Glomerular endothelial cell (primary cell): ENCODE measurements at places on chromosomes 13 and 19. TPM values are rescaled to one million over a fixed set of nuclear protein-coding genes. Genes with fewer than 3 reads are reported as not detected.

Gene MEX3D
- 88.8 and 130 TPM in 2 replicates for total RNA-seq

Gene CABP5
- not detected in 2 replicates for total RNA-seq

Gene ZNF560
- total RNA-seq = 0.15 and 0.23 TPM in 2 replicates

Gene TBXA2R
- total RNA-seq = 1.9 and 2.7 TPM in 2 replicates

Gene TEAD2
- 55.2 and 58.0 TPM in 2 replicates for total RNA-seq

GRCh38 chr19:35041548-35042055 lies at the start of gene HPN:
HPN (plus strand) TSS chr19:35041721; CDS start chr19:35042507, 786 bp downstream.
- DNase-seq = no peak

GRCh38 chr13:32229443-32229842 lies 85.7 kb downstream of the ZAR1L start:
- no peak for DNase-seq

GRCh38 chr19:41872775-41873647 lies 4.1 kb upstream of the CD79A start:
- DNase-seq = no peak

GRCh38 chr13:47472516-47472915 lies 528.6 kb downstream of the SUCLA2 start:
- DNase-seq = no peak

- DNase-seq = no peak
These were observed 78.4 kb downstream of the IRS2 start for GRCh38 chr13:109707742-109708617.
